ENCODE measurements at places on chromosomes 13 and 19.
A peak's percentile ranks its signal among the peaks of the same experiment; 100 is the strongest.

GRCh38 chr19:55638864-55639359 is 1.9 kb upstream of the ZNF580 start:
- no peak for DNase-seq

- no peak for DNase-seq
Measured at GRCh38 chr13:78228940-78229339, 310.3 kb upstream of the EDNRB start.

DNA sequence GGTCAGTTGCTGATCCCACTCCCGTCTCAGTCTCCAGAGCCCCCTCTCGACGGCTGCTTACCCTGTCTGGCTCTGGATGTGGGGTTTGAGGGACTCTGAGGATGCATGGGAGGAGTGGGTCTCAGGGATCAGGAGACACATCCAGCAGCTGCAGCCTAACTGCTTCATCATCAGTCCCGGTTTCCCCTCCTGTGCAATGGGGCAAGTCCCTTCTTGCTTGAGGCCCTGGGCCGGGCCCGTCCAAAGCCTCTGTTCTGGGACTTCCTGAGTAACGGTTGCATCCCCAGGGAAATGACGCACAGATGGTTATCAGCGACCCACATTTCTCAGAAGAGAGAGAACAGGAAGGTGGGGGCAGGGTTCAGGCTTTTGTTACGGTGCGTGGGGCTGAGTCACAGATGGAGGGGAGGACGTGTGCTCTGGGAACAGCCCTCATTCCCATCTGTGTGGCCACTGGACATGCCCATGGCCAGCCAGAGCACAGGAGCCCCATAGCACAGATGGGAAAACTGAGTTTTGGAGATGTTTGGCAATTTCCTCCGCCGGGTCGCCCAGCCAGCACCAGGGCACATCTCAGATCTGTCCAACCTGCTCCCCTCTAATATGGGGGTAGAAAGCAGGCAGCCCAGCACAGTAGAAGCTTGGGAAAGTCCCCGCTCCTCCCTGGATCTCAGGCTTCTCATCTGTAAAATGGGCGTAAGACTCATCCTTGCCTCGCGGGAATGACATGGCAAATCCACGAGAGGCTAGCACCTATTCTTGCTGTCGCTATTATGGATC is 19.3 kb downstream of the GNA15 start:
- peak; percentile 59 for DNase-seq

GRCh38 chr13:89951341-89951740 is 1396.1 kb upstream of the MIR17HG start:
- no peak for DNase-seq

GRCh38 chr13:45875951-45876350 is 24.4 kb upstream of the SIAH3 start:
- no peak for DNase-seq

DNA sequence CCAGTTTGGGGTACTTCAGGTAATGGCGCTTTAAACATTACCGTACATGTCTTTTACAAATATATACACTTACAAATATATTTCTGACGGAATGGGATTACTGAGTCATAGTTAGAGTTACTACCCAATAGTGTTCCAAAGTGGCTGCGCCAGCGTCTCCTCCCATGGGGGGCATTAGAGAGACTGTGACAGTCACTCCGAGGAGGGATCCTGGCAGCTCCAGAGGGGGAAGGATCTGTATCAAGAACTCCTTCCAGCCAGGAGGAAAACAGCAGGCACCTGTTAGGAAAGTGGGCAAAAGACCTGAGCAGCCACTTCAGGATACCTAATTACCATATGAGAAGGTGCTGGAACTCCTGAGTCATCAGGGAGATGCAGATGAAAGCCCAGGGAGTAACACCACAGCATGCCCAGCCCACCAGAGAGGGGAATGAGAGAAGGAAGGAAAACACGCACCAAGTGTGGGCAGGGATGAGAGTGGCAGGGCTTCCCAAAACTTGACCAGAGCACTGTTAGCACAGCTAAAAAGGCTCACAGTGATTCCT is 52.9 kb downstream of the SLC7A9 start:
- DNase-seq: no peak
